Transverse colon (tissue), 4 donors: ENCODE measurements at places on chromosomes 5 and 9.

DNA sequence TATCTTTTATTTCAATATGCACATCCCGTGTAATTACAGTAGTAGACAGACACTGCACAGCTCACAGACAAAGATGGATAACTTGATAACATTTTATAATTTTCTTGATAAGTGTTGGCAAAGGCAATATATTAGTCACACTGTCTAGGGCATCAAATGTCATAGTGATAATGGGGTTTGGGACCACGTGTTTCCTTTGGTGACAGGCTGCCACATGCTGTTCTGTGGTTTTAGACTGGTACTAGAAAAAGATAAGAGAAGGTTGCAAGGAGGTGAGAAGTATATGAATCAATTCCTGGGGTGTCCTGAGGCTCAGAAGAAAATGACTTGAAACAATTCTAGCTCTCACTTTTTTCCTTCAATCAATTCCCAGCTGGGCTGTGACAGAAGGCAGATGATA is 258.8 kb upstream of the CHD1 start:
- no peak for DNase-seq
- no peaks in the 10 kb centered on the region for H3K4me1 ChIP-seq
- H3K27me3 ChIP-seq: no peaks in the 10 kb centered on the region
- H3K4me3 ChIP-seq: no peak overlapping the region
- H3K27ac ChIP-seq: no peak overlapping the region
- H3K36me3 ChIP-seq: no peaks in the 10 kb centered on the region

DNA sequence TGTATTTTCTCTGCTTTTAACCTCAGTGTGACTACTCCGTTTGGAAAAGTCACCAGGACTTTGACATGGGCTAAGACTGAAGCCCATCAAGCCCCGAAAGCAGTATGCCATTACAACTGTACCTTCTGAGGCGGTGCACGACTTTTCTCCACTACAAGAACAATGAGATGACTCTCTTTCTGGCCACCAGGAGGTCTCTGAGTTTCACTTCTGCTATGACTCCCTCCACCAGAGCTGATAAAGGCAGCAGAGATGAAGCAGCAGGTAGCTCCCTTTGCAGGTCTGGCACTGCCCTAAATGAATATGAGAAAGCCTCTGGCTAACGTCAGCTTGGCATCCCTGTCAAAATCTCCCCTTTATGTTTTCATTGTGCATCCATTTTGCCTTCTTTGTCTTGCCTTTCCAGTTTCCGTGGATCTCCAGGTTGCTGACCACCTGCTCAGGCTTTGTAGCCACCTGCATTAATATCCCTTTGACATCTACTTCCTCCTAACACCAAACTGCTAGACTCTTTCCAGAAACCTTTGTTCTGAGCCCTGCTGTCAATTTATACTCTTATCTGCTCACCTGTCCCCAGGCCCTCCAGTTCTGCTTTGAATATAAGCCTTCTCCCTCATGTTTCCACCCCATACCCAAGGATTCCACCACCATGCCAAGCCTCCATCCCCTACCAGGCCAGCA is 221.7 kb downstream of the ZNF608 start:
- H3K4me3 ChIP-seq: no peak overlapping the region
- H3K36me3 ChIP-seq: no peaks in the 10 kb centered on the region
- peaks cover 3% of the 10 kb centered on the region for H3K4me1 ChIP-seq
- no peaks in the 10 kb centered on the region for H3K27me3 ChIP-seq

DNA sequence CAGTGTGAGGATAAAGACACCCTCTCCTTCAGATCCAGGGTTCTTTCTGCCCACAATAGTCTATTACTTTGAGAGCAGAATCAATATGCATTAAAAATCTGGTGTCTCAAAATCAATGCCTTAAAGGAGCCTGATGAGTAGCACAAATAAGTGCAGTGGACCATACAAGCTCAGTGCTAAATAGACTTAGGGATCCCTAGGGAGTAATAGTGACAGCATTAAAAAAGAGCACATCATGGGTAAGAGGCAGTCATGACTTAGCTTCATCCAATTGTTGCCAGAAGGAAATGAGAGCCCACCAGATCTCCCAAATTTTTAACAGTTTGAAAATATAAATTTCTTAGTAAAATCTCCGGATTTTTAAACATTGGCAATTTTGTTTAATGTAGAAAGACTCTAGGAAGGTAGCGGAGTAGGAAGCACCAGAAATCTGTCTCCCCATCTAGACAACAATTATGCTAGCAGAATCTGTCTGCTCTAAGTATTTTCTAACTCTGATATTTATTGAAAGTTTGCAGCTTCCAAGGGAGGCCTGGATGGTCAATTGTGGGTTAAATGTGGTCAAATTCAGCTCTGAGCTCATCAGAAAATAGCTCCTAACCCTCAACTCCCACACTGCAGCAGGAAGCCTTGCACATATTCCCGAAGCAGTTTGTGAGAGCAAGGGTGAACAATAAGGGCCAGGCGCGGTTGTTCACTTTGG is 443.9 kb downstream of the TLE1 start:
- H3K27me3 ChIP-seq: no peaks in the 10 kb centered on the region
- no peaks in the 10 kb centered on the region for H3K4me1 ChIP-seq
- no peaks in the 10 kb centered on the region for H3K36me3 ChIP-seq

DNA sequence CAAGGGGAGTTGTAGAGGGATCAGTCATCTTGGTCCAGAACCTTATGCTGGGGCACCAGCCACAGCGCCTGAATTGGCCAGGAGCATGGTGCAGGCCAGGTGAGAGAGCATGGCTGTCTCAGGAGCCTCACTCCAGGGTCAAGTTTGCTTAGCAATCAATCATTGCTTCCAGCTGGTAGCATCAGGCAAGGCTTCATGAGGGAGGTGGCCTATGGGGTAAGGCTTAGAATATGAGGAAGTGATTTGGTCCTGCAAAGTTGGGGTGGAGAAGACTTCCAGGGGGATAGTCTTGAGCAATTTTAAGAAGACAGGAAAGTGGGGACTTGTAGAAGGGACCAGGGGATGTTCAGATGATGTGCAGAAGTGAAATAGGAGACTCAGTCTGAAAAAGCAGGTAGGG is 53.9 kb upstream of the PITX1 start:
- DNase-seq: no peak
- no peaks in the 10 kb centered on the region for H3K36me3 ChIP-seq
- no peaks in the 10 kb centered on the region for H3K4me1 ChIP-seq
- H3K27ac ChIP-seq: no peak overlapping the region

DNA sequence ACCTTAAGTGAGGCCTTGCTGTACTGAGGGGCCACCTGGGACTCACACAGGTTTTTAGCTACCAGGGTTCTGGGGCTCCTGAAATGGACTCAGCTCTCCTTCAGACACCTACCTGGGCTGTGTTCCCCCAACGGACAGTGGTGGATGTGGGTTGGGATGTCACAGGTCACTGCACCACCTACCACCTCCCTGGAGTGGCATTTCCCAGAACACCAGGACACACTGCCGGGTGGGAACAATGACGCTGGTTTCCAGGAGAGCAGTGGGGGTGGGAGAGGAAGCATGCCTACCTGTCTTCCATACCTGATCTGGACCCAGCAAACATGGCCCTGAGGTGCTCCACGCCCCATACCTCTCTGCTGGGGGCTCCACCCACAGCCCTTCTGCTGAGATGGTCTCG is 20.9 kb downstream of the ERGIC1 start:
- no peaks in the 10 kb centered on the region for H3K36me3 ChIP-seq
- DNase-seq: no peak
- peaks cover 55% of the 10 kb centered on the region for H3K4me1 ChIP-seq

GRCh38 chr5:52269859-52270258 is 517.9 kb upstream of the ITGA1 start:
- no peaks in the 10 kb centered on the region for H3K36me3 ChIP-seq
- H3K27me3 ChIP-seq: no peaks in the 10 kb centered on the region
- H3K27ac ChIP-seq: no peak overlapping the region
- no peaks in the 10 kb centered on the region for H3K4me1 ChIP-seq
- H3K4me3 ChIP-seq: no peak overlapping the region
- DNase-seq: no peak

DNA sequence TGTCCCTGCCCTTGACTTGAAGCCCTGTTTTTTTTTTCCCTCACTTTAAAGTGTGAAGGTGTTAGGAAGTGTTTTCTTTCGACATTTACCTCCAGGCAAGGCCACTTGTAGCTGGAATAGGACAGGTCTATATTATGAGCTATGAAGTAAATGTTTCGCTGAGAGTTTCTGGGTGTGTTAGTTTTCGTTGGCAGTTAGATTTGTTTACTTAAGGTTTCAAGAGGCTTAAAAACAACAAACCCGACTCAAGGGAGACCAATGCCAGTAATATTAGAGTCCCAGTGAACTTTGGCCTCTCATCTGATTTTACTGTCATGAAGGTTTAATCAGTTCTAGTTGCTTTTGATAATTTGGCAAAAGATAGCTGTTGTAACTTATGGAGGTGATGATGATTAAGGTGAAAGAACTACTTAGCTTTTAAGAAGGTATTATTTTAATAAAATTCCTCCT is 25.2 kb downstream of the OCLN start:
- H3K4me3 ChIP-seq: no peak overlapping the region
- H3K27me3 ChIP-seq: no peaks in the 10 kb centered on the region
- peaks cover 53% of the 10 kb centered on the region for H3K4me1 ChIP-seq

DNA sequence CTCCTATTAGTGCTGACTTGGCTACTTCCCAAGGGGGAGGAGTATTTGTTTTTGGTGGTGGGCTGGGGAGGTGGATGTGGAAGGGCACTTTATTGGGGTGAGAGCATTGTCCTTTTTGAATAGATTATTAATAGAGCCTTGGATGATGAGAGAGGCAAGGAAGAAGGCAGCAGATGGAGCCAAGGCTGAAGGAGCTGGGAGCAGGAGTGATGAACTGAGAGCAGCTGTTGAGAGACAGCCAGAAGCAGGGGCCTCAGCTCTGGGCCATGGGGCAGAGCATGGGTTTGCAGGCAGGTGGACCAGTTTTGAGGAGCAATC is 29.6 kb downstream of the RGS3 start:
- H3K27me3 ChIP-seq: no peaks in the 10 kb centered on the region
- H3K27ac ChIP-seq: no peak overlapping the region
- H3K36me3 ChIP-seq: no peaks in the 10 kb centered on the region
- DNase-seq: no peak
- H3K4me1 ChIP-seq: no peaks in the 10 kb centered on the region

DNA sequence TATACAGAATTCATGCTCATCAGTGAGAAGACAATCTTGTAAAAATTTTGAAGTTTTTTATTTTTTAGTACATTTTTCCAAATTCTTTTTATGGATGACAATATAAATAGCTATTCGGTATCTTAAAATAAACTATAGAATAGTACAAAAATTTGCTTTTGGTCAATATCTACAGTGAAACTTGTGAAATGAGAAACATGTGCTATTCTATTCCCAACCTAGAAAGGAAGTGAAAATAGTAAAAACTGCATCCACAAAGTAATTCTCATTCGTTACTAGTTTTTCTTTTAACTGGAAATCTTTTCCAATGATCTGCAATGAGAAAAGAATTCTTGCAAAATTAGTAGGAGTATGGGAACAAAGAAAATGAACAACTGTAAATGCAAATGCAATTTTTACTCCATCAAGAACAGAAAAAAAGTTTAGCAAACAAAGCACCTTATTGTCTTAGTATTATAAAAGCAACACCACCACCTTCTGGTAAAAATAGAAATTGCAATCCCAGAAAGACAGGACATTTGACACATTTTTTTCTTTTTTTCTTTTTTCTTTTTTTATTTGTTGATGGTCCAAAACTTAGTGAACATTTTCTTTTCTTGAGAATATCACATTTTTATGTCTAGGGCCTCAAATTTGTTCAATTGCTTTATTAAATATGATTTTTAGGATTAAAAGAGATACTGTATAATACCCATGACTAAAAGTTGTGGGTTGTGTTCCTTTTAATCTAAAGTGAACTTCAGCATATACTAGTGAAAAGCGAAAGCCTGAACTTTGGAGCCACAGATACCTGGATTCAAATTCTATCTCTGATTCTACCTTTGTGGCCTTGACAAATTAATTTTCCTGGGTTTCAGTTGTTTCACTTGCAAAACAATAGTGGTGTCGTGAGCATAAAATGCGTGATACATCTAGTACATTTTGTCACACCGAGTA is 72.3 kb downstream of the SLCO4C1 start:
- H3K27ac ChIP-seq: no peak overlapping the region
- DNase-seq: no peak
- H3K27me3 ChIP-seq: no peaks in the 10 kb centered on the region
- no peak overlapping the region for H3K4me3 ChIP-seq

DNA sequence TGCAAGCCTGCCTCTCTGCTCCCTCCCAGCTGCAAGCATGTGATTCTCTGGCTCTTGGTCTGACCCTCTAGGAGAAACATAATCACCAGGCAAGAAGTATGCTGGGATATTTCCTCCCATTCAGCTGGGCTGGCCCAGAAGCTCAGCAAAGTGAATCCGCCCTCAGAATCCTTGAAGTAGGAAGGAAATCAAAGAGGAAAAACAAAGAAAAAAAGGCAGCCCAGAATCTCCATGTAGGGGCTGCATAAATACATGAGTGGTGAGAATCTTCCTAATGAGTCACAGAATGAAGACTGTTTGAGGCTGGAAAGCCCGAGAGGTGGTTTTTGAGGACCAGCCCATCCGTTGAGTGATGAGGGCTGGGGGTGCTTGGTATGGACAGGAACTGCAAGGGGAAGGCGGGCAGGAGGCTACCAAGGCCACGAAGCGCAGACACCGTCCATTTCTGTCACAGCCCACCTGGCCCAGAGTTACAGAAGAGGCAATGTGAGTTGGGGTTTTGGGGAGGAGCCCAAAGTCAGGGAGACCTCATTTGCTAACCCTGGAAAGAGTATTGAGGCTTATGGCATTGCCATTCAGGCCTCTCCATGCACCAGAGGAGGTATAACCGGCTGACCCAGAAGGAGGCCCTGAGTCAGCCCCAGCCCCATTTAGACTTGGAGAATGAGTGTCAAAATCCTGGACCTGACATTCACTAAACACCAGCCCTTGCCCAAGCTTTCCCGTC is 33.4 kb upstream of the TGFBR1 start:
- H3K27me3 ChIP-seq: no peaks in the 10 kb centered on the region
- H3K4me3 ChIP-seq: no peak overlapping the region
- H3K4me1 ChIP-seq: peaks cover 5% of the 10 kb centered on the region
- no peaks in the 10 kb centered on the region for H3K36me3 ChIP-seq

DNA sequence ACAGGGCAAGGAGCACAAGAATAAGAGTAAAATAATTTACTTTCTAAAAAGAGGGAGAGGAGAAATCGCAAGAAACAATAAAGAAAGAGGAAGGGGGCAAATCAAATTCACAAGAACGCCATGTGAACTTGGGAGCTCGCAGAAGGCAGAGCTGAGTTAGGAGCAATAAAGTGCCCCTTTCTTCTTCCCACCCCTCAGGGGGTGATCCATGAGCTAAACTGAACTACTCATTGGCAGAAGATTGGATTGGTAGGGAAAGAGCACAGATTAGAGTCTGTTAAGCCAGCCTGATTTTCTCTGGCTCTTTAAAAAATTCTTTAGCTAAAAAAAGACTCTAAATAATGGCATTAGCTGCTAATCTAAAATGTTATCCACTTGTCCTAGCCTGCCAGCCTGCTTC is 307.5 kb downstream of the EBF1 start:
- DNase-seq: no peak
- no peaks in the 10 kb centered on the region for H3K27me3 ChIP-seq
- no peaks in the 10 kb centered on the region for H3K4me1 ChIP-seq
